ENCODE measurements at places on chromosomes 2 and 18.
A peak's percentile ranks its signal among the peaks of the same experiment; 100 is the strongest.

- DNase-seq = no peak
Observed at GRCh38 chr2:200383380-200384110, 77.1 kb downstream of the SPATS2L start.

GRCh38 chr2:141666191-141666590 is 464.6 kb downstream of the LRP1B start:
- DNase-seq = no peak

DNA sequence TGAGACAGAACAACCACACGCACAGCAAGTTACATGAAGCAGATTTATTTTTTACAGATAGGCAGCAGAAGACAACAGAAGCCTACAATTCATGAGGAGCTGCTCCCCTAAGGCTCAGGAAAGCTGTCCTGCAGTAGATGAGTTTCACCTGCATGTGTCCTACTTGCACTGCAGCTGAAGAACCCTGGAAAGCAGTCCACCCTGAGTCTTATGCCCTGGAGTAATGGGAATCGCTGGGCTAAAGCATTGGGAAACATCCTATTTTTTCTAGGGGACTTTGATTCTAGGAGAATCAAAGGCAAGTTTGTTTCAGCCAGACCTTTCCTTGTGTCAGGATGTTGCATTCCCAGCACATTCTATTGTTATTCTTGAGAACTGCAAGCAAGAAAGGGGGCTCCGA is 304.8 kb downstream of the LRATD1 start:
- DNase-seq = no peak

DNA sequence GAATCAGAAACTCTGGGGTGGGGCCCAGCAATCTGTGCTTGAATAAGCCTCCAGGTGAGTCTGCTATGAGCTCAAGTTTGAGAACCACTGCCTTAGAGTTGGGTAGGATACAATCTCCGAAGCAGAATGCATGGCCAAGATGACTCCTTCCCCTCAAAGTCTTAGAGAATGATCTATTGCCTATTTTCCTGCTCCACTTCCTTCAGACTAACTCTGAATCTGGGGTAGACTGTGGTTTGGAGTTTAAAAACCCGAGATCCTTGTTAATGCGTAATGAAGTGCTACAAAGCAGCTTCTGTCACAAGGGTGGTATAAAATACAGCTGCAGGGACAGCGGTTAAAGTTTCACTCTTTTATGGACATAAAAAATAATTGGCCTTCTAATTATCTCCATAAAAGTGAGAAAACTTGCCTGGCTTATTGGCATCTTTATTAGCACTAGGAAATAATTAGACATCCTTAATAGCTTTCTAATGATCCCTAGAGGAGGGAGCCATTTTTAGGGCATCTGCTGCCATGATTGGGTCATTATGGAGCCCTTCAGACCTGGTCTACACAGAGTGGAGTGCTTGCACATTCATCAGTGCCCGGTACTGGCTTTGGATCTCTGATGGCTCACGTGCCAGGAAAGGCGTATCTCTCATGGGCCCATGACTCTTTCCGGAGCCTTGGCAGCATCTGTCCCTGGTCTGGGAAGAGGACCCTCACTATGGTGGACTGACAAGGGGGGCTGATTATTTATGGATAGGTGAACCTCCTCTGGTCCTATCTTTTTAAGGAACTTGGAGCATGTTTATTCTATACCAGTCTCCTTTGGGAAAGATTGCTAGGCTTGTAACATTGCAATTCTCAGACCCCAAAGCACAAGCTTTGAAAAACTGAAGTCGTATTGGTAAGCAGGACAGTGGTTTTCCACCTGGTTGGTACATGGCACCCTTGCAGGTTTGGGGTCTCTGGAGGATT is 28.2 kb downstream of the SIX2 start:
- DNase-seq = no peak

GRCh38 chr2:133389569-133389968 is 178.7 kb downstream of the NCKAP5 start:
- no peak for DNase-seq

GRCh38 chr18:27899893-27900292 is 277.0 kb downstream of the CDH2 start:
- DNase-seq = no peak

DNA sequence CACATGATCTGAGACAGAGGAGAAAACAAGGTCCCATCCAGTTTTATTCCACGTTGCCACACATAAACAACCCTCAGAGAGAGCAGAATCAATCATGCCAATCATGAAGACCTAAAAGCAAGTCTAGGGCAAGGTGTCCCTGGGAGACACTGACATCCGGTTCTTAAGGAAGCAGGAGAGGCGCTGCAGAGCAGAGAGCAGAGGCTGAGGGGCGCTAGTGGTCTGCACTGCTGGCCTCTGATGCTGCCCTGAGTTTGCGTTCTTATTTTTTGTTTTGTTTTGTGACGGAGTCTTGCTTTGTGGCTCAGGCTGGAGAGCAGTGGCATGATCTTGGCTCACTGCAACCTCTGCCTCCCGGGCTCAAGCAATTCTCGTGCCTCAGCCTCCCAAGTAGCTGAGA is 83.3 kb downstream of the SMIM21 start:
- DNase-seq = no peak

DNA sequence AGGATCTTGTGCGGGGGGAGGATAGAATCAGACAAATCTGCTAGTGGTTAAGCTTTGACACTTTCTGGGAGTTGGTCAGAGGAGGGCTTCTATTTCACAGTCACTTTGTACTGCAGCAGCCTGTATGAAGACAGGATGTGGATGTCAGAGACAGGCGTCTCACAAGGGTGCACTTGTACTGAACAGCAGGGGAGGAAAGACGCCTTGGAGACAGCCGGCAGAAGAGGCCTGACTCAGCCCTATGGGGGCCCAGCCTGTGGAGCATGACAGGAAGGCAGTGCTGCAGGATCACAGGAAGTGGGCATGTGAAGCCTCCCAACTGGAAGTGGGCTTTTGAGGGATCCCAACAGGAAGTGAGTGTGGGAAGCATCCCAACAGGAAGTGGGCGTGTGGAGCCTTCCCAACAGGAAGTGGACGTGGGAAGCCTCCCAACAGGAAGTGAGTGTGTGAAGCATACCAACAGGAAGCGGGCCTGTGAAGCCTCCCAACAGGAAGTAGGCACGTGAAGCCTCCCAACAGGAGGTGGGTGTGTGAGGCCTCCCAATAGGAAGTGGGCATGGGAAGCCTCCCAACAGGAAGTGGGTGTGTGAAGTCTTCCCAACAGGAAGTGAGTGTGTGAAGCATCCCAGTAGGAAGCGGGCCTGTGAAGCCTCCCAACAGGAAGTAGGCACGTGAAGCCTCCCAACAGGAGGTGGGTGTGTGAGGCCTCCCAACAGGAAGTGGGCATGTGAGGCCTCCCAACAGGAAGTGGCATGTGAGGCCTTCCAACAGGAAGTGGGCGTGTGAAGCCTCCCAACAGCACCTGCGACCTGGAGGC is 212.3 kb downstream of the SNTG2 start:
- DNase-seq = peak; percentile 31

GRCh38 chr18:77063260-77063659 is 69.3 kb downstream of the MBP start:
- peak; percentile 61 for DNase-seq

DNA sequence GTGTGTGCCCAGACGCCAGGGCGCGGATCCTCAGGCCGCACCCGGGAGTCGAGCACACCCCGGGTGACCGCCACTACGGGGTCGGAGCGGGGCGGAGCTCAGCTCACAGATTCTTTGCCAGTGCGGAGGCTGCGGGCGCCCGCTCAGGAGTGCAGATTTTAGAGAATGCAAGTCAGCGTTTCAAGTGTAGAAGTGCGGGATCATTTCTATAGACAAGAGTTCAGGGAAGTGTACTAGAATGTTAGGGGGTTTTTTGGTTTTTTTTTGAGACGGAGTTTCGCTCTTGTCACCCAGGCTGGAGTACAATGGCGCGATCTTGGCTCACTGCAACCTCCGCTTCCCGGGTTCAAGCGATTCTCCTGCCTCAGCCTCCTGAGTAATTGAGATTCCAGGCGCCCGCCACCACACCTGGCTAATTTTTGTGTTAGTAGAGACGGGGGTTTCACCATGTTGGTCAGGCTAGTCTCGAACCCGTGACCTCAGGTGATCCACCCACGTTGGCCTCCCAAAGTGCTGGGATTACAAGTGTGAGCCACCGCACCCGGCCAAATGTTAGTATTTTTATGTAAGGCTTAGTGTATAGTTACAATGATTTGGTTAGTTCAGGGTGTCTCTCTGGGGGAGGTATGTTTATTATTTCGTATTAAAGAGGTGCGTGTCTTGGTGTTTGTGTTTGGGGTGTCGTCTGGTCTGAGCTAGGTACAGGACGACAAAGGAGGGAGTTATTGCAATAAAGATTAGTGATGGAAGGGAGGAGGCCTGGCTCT is 619 bp upstream of the FAM168B start:
- DNase-seq = peak; percentile 46

DNA sequence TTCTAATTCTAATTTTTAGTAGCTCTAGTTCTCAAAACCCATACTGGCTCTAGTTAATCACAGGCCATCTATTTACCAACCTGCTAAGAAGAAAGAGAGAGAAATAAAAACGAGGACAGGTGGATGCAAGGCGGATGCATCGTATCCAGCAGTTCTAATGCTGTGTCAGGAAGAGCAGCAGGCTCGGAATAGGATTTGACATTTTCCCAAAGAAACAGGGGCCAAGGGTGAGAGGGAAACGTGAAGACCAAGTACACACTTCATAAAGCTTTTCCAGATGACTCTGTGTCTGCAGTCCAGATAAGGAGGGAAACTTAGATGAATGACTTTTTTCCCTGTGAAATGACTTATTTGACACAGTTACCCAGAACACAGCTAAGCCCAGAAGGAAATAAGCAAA is 117.5 kb downstream of the ESCO1 start:
- DNase-seq = no peak

GRCh38 chr2:143474586-143474985 is 345.4 kb downstream of the ARHGAP15 start:
- DNase-seq = no peak

GRCh38 chr2:106192752-106193689 is 1.1 kb downstream of the UXS1 start:
- peak; percentile 37 for DNase-seq

DNA sequence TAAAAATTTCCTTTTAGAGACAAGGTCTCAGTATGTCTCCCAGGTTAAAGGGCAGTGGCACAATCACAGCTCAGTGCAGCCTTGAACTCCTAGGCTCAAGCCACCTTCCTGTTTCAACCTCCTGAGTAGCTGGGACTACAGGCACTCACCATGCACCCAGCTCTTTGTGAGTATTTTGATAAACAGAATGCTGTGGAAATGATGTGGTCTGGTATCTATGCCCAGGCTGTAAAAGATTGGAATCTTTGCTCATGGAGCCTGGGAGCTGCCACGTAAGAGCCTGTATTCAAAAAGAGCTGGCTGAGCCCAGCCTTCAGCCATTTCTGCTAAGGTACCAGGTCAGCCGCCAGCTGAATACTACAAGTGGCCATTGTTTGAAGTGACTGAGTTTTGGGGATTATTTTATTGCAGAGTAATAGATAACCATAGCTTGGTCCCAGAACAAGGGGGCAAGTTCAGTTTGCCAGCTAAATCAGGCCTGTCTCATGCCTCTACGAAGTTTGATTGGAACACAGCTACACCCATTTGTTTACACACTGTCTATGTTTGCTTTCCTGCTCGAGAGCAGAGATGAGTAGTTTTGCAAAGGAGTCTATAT is 21.3 kb upstream of the ARL5A start:
- DNase-seq = no peak

- no peak for DNase-seq
Observed at GRCh38 chr2:101803128-101803527, 105.6 kb downstream of the MAP4K4 start.

DNA sequence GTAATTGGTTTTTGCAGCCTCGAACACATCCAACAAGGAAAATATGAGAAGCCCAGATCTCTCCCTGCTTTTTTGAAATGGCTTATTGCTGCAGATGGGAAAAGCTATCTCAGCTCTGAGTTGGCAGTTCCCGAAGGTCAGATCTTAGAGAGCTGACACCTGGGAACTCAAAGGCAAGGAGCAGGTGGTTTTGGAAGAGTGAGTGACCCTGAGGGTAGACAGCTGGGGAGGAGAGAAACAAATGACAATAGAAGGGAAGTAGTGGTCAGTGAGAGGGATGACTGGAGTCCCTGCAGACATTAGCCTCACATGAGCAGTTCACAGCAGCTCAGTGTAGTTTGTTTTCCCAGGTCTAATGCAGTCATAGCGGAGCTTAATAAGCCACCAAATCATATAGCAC is 317.9 kb downstream of the STK39 start:
- DNase-seq = no peak

DNA sequence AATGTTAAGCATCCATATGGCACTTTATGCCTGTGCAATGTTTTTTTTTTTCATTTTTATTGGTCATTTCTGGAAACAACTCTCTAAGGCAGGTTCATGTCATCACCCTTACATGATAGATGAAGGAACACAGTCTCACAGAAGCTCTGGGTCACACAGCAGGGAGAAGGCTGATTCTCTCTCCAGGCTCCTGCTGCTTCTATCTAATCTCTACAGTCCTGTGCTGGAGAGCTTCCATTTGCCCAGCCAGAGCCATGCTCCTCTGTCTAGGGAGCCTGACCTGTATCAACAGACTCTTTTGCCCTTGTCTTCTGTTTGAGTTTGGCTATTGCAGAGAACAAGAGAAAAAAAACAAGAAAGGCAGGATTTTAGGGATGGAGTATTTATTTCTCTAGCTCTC is 584.8 kb downstream of the MBD2 start:
- no peak for DNase-seq

DNA sequence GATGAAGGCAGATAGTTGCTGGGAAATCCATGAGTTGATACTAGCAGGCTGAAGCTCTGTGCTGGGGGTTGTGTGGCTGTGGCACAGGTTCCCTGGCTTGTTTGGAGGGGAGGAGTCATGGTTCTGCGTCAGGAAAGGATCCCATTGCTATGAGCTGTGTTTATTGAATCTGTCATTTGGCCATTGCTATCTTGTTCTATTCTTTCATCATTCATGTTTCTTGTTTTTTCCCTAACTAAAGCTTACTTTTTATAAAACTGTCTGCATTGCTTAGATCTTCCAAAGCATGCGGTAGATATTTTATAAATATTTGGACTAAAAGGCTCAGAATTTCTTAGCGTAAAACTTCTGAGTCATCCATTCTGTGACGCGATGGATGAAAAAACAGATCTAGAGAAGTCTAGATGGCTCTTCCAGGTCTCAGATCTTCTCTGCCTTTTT is 335.3 kb downstream of the PTPRM start:
- no peak for DNase-seq

DNA sequence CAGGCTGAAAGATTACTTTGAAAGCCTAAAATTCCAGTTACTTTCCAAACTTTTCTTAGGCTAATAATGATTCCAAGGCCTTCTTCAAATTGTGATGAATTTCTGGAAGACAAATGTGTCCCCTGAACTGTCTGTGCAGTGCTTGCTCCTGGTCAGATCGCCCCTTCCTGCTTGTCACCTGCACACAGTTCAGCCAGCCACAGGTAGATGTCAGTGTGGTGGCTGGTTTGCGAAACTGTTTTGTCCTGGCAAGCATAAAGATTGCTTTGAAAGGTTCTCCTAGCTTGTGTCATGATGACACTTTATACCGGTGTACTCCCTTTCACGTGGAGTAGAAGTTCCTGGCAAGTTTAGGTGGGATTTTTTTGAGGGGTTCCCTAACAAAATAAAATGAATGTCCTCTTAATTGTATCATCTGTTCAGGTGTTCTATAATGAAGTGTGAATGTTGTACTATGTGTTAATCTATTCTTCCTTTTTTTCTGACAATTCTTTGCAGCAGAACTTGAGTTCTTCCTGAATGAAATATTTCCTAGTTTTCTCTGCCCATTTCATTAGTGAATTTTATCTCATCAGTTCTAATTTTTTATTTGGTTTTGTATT is 298.8 kb downstream of the ZNF407 start:
- no peak for DNase-seq
